Iris pigment epithelial cell (primary cell): ENCODE measurements at places on chromosomes 1 and 21.

GRCh38 chr1:229507502-229507901 is 639 bp downstream of the NUP133 start:
- no peak for DNase-seq

GRCh38 chr1:244545511-244545910 is 84.4 kb downstream of the CATSPERE start:
- DNase-seq: peak; percentile 54

GRCh38 chr1:229732061-229732460 is 106.0 kb downstream of the URB2 start:
- DNase-seq: no peak

GRCh38 chr21:9837946-9838737 is 683.2 kb upstream of the TPTE start:
- DNase-seq: no peak

DNA sequence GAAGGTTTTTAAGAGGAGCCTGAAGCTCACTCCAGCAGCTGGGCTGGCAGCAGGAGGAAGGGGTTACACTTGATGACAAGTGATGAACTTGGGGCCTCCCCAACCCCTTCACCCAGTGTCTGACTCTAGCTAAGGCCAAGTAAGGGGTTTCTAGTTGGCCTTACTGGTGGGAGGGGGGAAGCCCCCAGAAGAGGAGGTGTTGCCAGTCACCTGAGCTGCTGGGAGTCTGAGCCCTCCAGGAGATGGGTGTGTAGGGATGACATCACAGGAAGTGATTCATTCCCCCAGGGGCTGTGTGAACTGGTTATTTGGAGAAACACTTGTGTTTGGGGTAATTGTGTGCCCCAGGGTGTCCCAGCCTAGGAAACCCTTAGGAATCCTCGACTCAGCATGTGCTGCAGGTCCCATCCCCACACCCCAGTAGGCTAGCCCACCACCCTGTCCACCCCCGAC is 3.1 kb downstream of the PADI1 start:
- peak; percentile 67 for DNase-seq

DNA sequence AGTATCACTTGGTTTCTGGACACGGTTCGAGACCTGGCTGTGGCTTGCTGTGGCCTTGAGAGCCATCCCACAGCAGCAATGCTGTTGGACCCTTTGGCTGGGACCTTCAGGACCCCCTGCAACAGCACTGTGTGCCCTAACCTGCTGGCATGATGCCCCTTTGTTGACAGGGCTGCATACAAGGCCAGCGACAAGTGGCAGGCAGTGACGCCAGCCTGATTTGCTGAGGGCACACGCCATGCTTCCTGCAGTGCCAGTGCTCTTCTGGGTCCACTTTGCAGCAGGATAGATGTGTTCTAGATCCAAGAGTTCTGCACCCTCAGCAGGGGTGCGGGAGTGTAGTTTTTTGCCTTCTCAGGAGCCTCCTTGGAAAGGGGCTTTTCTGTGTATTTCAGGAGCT is 32.8 kb downstream of the COQ8A start:
- DNase-seq: no peak

- DNase-seq: no peak
These were observed 16.9 kb downstream of the SLC35A3 start for GRCh38 chr1:99986656-99987225.

GRCh38 chr1:75062111-75062510 is 72.1 kb upstream of the LHX8 start:
- no peak for DNase-seq

GRCh38 chr1:219806020-219806419 is 122.3 kb downstream of the SLC30A10 start:
- no peak for DNase-seq

GRCh38 chr1:71587961-71588360 is 507.1 kb upstream of the ZRANB2 start:
- peak; percentile 5 for DNase-seq

DNA sequence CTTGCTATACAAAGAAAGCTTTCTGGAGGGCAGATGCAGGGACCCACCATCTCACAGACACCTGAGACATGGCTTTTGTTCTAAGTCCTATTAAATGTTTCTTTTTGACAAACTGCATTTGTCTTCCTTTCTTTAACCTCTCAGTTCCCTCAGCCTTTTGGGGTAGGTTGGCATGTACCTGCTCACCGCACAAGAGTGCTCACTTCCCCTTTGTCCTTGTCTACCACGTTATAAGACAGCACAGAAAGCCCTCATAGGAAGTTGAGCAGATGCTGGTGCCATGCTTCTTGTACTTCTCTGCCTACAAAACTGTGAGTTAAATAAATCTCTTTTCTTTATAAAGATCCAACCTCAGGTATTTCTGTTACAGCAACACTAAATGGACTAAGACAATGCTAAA is 31.9 kb upstream of the RGS21 start:
- no peak for DNase-seq

- DNase-seq: no peak
These were observed 69.1 kb downstream of the COLGALT2 start for GRCh38 chr1:183968386-183968785.

DNA sequence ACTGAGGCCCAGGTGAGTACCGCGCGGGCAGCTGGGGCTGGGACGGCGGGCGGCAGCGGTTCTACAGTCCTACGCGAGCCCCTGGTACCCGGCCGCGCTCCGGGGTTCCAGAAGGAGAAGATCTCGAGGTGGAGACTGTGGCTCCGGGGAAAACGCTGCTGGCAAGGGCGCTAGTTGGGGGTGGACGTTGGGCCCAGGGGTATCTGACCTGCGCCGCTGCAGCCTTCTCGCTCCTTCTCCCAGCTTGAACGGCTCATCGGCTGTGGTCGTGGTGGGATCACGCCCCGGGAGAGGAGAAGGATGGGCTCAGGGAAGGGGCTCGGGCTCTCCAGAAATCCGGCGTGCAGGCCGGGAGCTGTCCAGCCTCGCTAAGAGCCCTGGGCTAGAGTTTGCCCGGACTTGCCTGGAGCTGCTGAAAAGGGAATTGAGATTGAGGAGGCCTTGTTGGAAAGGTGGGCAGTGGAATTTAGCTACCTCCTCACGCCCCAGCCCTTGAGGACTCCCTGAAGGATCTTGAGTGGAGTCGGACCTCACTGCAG is 1.1 kb upstream of the POU3F1 start:
- peak; percentile 54 for DNase-seq

DNA sequence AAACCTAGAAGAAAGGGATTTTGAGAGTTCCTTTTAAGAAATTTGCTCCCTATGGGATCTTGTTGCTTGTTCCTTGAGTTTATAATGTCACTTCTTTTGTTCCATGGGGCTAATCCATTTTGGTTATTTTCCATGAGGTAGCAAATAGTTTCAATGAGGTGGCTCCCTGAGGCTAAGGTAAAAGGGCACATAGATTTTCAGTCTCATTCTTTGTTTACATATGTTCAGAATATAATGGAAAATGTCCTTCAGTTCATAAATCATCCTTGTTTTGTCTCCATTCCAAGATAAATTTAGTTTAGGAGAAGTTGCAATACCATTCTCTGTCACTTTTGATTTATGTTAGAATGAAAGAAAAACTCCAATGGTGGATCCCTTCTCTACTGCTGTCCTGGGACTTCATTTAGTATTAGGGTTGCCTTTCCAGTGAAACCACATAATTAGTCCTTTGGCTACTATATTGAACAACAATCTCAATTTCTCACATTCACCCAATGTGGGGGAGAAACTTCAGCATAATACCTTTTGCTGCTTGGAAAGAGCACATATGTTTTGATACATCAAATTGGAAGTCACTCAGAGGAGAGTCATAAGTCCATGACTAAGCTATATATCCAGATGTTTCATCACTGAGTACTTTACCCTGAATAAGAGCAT is 80.9 kb upstream of the ADAMTS5 start:
- peak; percentile 43 for DNase-seq

- peak; percentile 52 for DNase-seq
These were observed 45.7 kb downstream of the ATP2B4 start for GRCh38 chr1:203672346-203672745.

DNA sequence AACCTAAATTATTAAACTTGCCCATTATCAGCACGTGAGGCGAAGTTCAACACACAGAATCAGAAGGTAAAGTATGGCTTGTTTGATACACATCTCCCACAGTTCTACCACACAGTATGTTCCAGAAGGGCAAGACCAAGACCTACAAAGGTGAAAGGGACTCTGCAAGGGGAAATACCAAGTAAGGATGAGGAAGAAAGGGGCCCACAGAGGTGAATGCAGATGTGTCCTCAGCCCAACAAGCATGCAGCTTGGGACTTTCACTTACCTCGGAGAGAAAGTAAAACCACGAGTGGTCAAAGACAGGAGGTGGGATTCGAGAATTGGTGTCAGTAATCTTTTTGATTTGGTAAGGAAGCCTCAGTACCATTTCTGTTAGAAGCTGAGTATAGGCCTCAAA is 85.8 kb downstream of the UBR4 start:
- DNase-seq: no peak

GRCh38 chr21:45385549-45386050 is 19.4 kb upstream of the COL18A1 start:
- DNase-seq: no peak

DNA sequence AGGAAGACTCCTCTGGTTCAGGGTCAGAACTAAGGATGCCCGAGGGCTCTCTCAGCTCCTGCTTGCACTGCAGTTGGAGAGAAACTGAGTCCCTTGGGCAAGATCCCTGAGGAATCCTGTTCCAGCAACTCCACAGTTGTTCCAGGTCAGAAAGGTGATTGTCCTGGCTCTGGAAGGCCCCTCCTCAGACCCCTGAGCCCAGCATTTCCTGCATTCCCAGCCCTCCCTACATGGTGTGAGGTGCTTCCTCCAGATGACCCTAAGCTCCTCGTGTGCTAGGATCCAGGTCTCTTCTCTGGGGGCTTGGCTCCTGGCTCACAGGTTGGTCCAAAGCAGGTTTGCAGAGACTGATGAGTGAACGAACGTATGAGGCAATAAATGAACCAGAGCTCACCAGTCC is 11.5 kb downstream of the LDLRAD1 start:
- no peak for DNase-seq

DNA sequence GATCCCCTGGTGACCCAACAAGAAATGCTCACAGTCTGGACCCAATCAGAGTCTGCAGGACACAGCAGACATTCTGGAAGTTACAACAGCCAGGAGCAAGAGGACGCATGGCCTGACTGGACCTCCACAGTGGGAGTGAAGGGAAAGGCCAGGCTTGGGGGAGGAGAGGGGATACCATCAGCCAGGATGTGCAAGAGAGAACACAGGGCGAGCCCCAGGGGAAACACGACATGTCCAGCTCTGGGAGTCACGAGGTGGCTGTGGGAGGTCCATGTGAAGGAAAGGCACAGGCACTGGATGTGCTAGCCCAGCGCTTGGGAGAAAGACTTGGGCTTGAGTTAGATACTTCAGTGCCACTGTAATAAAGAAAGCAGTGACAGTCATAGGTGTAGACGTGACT is 87.3 kb downstream of the HSF2BP start:
- no peak for DNase-seq

DNA sequence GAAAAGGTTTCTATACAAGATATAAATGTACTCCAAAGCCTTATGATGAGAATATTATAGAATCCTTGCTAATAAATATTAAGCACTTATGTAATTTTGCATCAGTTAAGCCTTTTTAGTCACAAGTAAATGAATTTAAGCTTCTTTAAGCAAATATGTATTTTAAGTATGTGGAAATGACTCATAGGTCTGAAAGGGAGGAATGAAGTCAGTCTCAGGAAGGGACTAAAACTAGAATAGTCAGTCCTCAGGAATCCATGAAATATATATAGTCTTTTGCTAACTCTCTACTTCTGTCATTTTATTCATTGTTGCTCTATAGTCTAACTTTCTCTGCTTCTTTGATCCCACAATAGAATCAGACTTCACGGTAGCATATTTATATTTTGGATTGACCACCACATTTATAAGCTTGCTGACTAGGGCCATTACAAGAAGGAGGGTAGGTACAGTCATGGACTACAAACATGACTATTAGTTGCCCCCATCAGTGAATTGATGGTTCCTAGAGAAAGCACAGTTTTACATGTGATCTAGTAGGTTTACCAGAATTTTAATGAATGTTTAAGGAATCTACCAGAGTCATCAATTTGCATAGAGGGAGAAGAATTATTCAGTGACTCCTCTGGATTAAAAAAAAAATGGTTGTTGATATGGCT is 20.2 kb upstream of the RABGGTB start:
- peak; percentile 89 for DNase-seq

DNA sequence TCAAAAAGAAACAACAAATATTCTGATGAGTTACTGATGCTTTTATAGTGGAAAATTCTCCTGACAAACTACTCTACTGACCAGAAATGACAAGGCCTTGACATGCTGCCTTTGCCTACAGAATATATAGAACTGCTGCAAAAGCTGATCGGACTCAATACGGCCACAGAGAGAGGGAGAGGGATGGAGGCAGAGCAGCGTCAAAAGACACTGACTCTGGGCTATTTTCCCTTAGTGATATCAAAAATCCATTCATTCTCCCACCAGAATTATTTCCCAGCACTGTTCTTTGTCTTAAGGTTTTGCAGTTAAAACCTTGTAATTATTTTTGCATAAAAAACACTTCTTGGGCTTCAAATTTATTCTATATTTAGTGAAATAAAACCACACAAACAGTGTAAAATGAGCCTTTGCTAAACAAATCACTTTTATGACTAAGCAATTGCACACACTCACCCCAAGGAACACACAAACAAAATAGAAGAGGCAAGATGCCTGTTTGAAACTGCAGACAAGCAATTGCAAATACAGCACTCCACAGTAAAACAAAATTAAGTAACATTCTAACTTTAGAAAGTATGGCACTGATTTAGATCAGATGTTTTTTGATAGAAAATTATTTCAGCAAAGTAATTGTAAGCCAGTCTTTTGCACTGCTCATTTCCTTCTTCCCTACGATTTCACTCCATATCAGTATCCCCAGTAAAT is 1036.4 kb downstream of the ADGRL2 start:
- DNase-seq: no peak

- no peak for DNase-seq
These were observed 60.6 kb downstream of the NFIA start for GRCh38 chr1:61142726-61143500.

- no peak for DNase-seq
These were observed 2.2 kb downstream of the ZNF436 start for GRCh38 chr1:23367451-23367790.

GRCh38 chr1:24191860-24192259 is 4.8 kb upstream of the IFNLR1 start:
- peak; percentile 83 for DNase-seq

GRCh38 chr1:116804736-116805135 is 50.5 kb downstream of the CD2 start:
- DNase-seq: no peak

DNA sequence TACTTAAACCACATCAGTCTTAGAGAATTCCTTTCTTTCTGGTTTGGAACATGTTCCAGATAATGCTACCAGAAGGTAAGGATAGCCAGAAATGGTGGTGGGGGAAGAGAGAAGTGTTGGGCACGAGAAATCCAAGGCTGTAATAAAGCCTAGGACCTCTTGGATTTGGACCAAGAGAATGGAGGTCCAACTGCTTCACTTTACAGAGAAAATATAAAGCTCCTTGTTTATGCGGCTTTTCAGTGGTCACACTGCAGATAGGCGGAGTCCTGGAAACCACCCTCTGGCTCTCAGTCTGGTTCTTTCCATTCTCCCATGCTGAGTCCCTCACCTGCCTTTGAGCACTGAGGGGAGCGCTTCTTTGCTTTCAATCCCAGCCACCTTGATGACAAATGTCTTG is 87.8 kb downstream of the ADCY10 start:
- no peak for DNase-seq
